ENCODE measurements at places on chromosomes 6 and 20. TPM values are rescaled to one million over a fixed set of nuclear protein-coding genes. Genes with fewer than 3 reads are reported as not detected.

AARS2 gene
- 23.6 TPM for total RNA-seq

TBXT gene
- total RNA-seq = not detected

CPXM1 gene
- 3.9 TPM for total RNA-seq

C20orf144 gene
- 0.05 TPM for total RNA-seq

VARS1 gene
- 123 TPM for total RNA-seq

WFDC10B gene
- total RNA-seq = not detected

FABP7 gene
- not detected for total RNA-seq

GJA10 gene
- total RNA-seq = not detected

Data from smooth muscle cell of the umbilical artery (primary cell).